ENCODE measurements at places on chromosomes 12 and 14.

DNA sequence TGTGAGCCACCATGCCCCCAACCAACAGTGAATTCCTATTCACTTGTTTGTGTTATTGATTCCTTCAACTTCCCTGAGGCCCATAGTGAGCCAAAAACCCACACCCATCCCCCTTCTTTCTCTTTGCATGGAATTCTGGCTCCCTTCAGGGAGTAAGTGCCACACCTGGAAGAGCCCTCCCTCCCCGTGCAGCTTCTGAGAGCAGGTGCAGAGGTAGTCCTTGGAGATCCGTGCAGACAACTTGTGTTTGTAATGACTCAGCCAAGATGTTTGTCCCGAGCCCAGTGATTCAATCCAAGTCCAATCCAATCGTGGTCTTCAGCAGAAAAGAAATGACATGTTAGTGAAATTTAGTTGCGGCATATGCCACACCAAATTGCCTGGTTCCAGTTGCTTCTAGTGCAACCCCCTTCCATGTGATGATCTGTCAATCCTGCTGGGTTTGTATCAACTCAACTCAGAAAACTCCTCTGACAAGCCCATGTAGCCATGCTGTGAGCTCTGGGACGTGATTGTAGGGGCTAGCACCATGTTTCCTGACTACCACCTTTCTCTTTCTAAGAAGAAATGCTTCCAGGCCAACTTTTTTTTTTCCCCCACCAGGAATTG is 27.5 kb downstream of the GPRC5A start:
- DNase-seq: no peak

DNA sequence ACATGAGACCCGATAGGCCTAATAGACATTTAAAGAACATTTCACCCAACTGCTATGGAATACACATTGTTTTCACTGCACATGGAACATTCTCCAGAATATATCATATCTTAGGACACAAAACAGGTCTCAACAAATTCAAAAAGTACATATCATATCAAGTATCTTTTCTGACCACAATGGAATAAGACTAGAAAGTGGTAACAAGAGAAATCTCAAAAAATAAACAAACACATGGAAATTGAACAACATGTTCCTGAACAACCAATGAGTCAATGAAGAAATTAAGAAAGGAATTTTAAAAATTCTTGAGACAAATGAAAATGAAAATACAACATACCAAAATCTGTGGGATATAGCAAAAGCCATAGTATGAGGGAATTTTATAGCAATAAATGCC is 208.1 kb downstream of the PTPRO start:
- no peak for DNase-seq

GRCh38 chr14:84375235-84375634 is 1154.7 kb upstream of the FLRT2 start:
- DNase-seq: no peak

- no peak for DNase-seq
Observed at GRCh38 chr14:36069535-36069900, 107.0 kb downstream of the PTCSC3 start.

DNA sequence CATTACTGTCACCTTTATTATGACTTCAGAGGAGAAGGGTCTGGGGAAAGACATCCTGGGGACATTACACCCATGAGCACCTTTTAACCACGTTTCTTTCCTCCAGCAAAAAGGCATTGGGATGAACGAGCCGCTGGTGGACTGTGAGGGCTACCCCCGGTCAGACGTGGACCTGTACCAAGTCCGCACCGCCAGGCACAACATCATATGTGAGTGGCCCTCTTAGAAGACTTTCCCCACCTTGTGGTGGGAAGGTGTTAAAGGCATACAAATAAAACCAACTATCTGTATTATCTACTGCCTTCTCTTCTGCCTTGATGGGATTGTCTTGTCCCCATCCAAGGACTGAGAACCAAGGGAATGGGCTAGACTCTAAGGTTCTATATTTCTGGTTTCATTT is 6.0 kb downstream of the PSMD9 start:
- DNase-seq: no peak

- no peak for DNase-seq
Observed at GRCh38 chr12:29879606-29880308, 96.0 kb upstream of the TMTC1 start.

DNA sequence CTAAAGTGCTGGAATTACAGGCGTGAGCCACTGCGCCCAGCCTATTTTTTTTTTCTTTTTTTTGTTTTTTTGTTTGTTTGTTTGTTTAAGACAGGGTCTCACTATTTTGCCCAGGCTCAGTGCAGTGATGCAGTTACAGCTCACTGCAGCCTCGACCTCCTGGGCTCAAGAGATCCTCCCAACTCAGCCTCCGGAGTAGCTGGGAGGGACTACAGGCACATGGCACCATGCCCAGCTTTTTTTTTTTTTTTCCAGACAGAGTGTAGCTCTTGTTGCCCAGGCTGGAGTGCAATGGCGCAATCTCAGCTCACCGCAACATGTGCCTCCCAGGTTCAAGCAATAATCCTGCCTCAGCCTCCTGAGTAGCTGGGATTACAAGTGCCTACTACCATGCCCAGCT is 5.8 kb upstream of the ITFG2 start:
- DNase-seq: no peak

DNA sequence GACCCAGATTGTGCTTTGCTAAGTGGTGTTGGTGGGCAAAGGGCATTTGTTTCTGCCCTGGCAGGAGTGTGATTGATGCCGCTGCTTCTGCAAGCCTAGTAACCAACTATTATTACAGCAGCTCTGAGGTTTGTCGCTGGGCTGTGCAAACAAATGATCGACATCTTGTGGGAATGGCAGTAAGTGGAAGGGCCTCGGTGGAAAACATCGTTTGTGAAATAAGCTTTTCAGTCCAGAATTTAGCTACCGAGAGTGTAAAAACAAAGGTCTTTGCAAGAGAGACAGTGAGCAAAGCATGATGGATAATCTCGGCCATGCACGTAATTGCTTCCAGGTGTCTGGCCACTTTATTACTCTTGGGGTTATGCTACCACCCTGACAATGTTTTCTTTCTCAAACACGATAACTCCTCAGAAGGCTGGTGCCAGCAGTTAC is 397.7 kb upstream of the PRICKLE1 start:
- DNase-seq: no peak

DNA sequence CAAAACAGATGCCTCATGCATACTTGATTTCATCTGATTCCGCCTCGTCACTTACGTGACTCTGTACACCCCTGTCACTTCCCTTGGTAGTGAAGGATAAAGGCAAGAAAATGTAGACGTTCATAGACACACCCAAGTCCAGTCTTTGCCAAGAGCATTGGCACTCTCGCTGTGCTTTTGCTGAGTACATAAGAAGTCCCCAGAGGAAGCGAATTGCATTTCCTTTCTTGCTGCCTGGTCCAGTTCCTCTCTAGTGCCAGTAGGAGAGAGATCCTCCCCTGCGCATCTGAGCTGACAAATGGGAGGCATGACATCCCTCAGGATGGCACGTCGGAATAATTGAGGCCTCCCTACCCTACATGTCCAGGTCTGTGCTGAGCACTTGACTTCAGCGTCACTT is 21.3 kb upstream of the RIN3 start:
- DNase-seq: peak; percentile 62

- DNase-seq: no peak
Observed at GRCh38 chr14:24340606-24341005, 815 bp upstream of the RIPK3 start.

DNA sequence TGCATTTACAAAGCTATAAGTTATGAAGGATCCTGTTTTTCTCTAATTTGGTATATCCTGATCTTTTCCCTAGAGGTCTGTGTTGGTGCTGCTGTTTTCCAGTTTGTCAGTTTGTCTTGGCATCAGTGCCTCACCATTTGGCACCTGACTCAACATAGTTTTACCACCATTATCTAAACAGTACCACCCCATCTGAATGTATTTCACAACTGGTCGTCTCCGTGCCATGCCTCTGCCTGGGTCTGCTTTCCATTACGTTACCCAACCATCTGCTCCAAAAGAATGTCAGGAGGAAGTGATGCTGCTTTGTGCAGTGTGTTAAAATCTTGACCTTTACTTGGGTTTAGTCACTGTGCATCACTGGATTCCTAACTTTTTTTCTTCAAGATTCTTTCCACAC is 129.3 kb upstream of the RASSF8 start:
- DNase-seq: no peak

GRCh38 chr12:96303653-96304052 is 96.6 kb downstream of the CDK17 start:
- DNase-seq: no peak

GRCh38 chr12:92224685-92225331 is 79.2 kb upstream of the BTG1 start:
- no peak for DNase-seq

GRCh38 chr12:103742349-103742932 is 98.6 kb downstream of the NT5DC3 start:
- no peak for DNase-seq

GRCh38 chr12:48985475-48985897 is 7.4 kb downstream of the WNT1 start:
- DNase-seq: peak; percentile 62

DNA sequence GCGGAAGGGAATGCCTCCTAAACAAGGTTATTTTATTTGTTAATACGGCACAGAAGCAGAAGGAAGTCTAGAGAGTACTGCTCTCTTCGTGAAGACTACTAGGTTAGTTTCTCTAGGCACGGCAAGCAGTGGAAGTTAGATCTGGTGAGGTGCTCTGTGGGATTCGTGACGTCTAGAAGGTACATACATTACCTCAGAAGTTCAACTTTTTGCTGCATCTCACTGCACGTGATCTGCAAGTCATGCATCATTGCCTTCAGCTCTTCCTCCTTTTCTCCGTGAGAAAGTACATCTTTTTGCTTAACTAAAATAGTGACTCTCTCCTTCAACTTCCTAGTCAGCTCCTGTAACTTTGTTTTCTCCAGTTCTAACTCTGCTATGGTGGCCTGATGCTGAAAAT is 74.7 kb downstream of the NIN start:
- no peak for DNase-seq

GRCh38 chr12:57604454-57604991 is at the start of gene DTX3:
TSS of gene DTX3 (plus strand) at chr12:57604824. CDS start at chr12:57606518, 1,694 bp downstream.
- DNase-seq: no peak
